Lung (tissue), 17 donors: ENCODE measurements at places on chromosomes 16 and 17. TPM values are rescaled to one million over a fixed set of nuclear protein-coding genes. Genes with fewer than 3 reads are reported as not detected.
A peak's percentile ranks its signal among the peaks of the same experiment; 100 is the strongest.

DNA sequence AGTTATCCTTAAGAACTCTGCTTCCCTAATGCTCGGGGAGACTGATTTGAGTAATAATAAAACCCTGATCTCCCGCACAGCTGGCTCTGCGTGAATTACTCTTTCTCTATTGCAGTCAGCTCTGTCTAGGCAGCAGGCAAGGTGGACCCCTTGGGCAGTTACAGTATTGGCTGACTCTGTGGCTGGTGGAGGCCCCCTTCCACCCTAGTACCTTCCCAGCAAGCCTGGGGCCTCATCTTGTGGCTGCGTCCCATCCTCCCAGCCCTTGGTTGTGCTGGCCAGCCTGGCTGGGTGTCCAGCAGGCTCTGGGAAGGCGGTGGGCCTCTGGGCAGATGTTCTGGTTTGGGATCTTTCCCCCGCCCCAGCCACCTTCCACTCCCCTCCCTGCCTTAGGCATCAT, 44.5 kb downstream of the CFAP20 start:
- H3K27ac ChIP-seq = no peak overlapping the region
- H3K4me3 ChIP-seq = no peak overlapping the region
- H3K4me1 ChIP-seq = no peaks in the 10 kb centered on the region
- no peaks in the 10 kb centered on the region for H3K36me3 ChIP-seq
- H3K27me3 ChIP-seq = no peaks in the 10 kb centered on the region

OTOP3 gene
- not detected for total RNA-seq

GRCh38 chr17:75891605-75892555, 4.9 kb downstream of the TRIM65 start:
- H3K27ac ChIP-seq = no peak overlapping the region
- H3K36me3 ChIP-seq = no peaks in the 10 kb centered on the region
- H3K4me1 ChIP-seq = peaks cover 27% of the 10 kb centered on the region
- H3K27me3 ChIP-seq = no peaks in the 10 kb centered on the region

DNA sequence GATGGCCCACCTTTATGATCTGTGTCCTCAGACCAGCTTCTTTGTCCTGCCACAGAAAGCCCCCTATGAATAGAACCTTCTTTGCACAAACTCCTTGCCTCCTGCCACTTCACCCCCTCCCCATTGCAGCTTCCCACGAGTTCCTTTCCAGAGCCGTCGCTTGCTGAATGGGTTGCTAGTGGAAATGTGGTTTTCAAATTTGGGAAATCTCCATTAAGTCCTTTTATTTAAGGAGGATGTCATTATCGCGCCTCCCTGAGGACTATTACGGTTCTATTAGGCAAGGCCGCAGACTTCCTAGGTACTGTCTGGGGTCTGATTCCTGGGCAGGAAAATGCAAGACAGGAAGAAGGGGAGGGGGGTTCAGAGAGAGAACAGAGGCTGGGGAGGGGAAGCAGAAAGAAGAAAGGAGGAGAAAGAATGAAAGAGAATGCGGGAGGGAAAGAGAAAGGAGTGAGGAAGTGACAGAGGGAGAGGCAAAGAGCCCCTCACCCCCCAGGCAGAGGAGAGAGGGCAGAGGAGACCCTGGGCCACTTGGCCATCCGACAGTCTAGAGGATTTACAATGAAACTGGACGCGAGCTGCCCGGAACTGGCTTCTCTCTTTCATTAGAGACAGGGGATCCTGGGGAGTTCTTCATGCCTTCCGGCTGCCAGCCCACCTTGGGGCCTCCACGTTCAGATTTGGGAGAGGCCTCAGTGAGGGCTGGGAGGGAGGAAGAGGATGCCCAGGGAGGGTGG, 31.7 kb upstream of the ETV4 start:
- no peak overlapping the region for H3K27ac ChIP-seq
- no peak for DNase-seq
- H3K4me1 ChIP-seq = peaks cover 5% of the 10 kb centered on the region
- no peaks in the 10 kb centered on the region for H3K27me3 ChIP-seq
- H3K4me3 ChIP-seq = no peak overlapping the region
- H3K36me3 ChIP-seq = no peaks in the 10 kb centered on the region

DNA sequence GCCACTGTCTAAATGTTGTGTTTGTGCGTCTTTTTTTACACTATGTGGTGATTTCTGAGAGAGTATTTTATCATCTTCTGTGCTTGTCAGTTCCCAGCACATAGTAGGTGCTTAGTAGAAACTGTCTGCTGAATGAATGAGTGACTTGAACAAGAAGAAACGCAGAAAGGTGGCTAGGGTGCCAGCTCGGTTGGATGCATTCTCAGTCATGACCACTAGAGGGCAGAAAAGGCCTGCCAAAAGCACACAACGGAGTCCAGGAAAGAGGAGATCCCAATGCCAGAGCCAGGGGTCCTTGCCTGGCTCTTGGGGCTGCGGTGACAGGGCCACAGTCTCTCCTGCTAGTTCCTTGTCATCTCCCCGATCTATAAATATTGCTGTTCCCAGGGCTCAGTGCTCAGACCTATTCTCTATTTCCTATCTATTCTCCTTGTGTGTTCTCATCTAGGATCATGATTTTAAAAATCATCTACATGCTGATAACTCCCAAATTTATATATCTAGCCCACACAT, 57.3 kb upstream of the CCL1 start:
- no peak overlapping the region for H3K4me3 ChIP-seq
- no peak overlapping the region for H3K27ac ChIP-seq
- peaks cover 25% of the 10 kb centered on the region for H3K27me3 ChIP-seq
- no peaks in the 10 kb centered on the region for H3K4me1 ChIP-seq

EVPLL gene
- 4.0 TPM for total RNA-seq

GRCh38 chr17:15436473-15437302, 30.7 kb downstream of the CDRT4 start:
- peaks cover 55% of the 10 kb centered on the region for H3K4me1 ChIP-seq
- no peaks in the 10 kb centered on the region for H3K27me3 ChIP-seq
- peaks cover 6% of the 10 kb centered on the region for H3K36me3 ChIP-seq
- H3K27ac ChIP-seq = peak overlapping the region; percentile 76
- H3K4me3 ChIP-seq = no peak overlapping the region

- no peak overlapping the region for H3K4me3 ChIP-seq
- DNase-seq = no peak
- H3K4me1 ChIP-seq = no peaks in the 10 kb centered on the region
These were observed 18.5 kb downstream of the ITGB4 start for GRCh38 chr17:75739801-75740200.

GRCh38 chr17:49504369-49504768, 9.3 kb downstream of the NGFR start:
- no peaks in the 10 kb centered on the region for H3K36me3 ChIP-seq
- H3K4me3 ChIP-seq = no peak overlapping the region
- H3K27me3 ChIP-seq = peaks cover 10% of the 10 kb centered on the region
- no peak overlapping the region for H3K27ac ChIP-seq

DNA sequence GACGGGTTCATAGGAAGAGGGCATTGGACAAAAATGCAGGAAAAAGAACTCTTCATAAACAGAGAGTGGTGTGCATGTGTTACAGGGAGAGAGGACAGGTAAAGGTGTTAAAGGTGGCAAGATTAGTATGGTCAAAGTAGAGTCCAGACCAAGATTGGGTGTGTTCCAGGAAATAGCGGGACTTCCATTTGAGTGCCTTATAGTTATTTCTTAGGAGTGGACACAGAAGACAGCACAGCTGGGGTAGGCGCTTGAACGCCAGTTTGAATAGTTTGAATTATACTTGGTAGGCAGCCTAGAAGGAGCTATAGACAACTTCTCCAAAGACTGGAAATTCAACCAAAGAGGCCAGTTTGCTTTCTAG, 63.4 kb downstream of the MAP2K6 start:
- no peaks in the 10 kb centered on the region for H3K4me1 ChIP-seq
- H3K27me3 ChIP-seq = no peaks in the 10 kb centered on the region
- H3K36me3 ChIP-seq = no peaks in the 10 kb centered on the region
- no peak for DNase-seq

DNA sequence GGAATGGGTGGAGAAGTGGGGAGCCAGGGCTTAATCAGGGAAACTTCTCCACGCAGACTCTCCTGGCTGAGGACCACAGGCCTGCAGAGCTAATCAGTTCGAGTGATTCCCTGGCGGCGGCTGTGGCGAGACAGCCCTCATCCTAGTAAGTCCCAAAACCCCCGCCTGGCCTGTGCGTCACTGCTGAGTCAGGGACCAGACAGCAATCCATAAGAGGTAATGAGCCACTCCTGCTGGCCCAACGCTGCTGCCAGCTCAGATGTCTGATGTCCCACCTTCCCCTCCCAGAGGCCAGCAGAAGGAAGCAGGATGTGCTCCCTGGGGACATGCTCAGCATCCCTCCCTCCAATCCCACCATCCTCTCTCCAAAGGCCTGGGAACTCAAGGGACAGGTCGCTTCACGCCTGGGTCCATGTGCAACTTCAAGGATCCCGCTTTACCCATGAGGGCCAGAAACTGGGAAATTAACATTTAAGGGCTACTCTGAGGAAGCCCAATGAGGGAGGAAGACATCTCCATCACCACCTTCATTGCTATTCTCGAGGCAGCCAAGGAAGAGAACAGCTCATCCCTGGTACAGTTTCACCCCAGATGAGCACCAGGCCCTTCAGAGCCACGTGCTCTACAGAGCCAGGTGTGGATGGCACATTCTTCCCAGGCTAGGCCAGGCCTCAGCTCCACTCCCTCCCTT, 7.9 kb downstream of the ACLY start:
- H3K4me1 ChIP-seq = no peaks in the 10 kb centered on the region
- H3K4me3 ChIP-seq = no peak overlapping the region
- no peak overlapping the region for H3K27ac ChIP-seq
- no peak for DNase-seq
- H3K36me3 ChIP-seq = peaks cover 62% of the 10 kb centered on the region
- H3K27me3 ChIP-seq = no peaks in the 10 kb centered on the region

GRCh38 chr16:74991593-74992403, 6.9 kb upstream of the WDR59 start:
- peaks cover 16% of the 10 kb centered on the region for H3K4me1 ChIP-seq
- H3K27me3 ChIP-seq = no peaks in the 10 kb centered on the region
- no peaks in the 10 kb centered on the region for H3K36me3 ChIP-seq
- peak; percentile 73 for DNase-seq
- no peak overlapping the region for H3K4me3 ChIP-seq

DNA sequence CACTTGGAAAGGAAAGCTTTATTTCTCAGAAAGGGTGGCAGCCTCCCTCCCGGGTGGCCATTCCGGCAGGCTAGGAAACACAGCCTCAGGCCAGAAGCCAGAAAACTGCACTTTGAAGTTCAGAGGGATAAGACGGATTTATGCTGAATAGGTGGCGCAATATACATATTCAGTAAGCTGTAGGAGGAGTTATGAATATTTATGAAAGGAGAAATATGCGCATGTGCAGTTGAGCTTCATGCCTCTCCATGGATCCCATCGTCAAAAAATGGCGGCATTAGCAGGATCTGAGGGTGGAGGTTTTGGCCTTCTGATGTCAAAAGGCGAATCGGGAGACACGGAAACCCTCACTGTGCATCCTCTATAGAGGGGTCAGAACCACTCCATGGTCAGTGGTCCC, 82.3 kb downstream of the KATNIP start:
- H3K4me1 ChIP-seq = peaks cover 24% of the 10 kb centered on the region
- no peak overlapping the region for H3K27ac ChIP-seq
- no peaks in the 10 kb centered on the region for H3K27me3 ChIP-seq
- peaks cover 4% of the 10 kb centered on the region for H3K36me3 ChIP-seq
- no peak overlapping the region for H3K4me3 ChIP-seq

GRCh38 chr17:74452033-74452840, 14.2 kb upstream of the CD300A start:
- no peak for DNase-seq
- no peak overlapping the region for H3K4me3 ChIP-seq
- H3K4me1 ChIP-seq = peaks cover 7% of the 10 kb centered on the region
- H3K27ac ChIP-seq = peak overlapping the region; percentile 6
- H3K36me3 ChIP-seq = no peaks in the 10 kb centered on the region

GRCh38 chr17:59074494-59074893, 32.2 kb downstream of the TRIM37 start:
- H3K27ac ChIP-seq = no peak overlapping the region
- H3K27me3 ChIP-seq = no peaks in the 10 kb centered on the region
- H3K4me1 ChIP-seq = no peaks in the 10 kb centered on the region
- DNase-seq = no peak
- peaks cover 22% of the 10 kb centered on the region for H3K36me3 ChIP-seq

DNA sequence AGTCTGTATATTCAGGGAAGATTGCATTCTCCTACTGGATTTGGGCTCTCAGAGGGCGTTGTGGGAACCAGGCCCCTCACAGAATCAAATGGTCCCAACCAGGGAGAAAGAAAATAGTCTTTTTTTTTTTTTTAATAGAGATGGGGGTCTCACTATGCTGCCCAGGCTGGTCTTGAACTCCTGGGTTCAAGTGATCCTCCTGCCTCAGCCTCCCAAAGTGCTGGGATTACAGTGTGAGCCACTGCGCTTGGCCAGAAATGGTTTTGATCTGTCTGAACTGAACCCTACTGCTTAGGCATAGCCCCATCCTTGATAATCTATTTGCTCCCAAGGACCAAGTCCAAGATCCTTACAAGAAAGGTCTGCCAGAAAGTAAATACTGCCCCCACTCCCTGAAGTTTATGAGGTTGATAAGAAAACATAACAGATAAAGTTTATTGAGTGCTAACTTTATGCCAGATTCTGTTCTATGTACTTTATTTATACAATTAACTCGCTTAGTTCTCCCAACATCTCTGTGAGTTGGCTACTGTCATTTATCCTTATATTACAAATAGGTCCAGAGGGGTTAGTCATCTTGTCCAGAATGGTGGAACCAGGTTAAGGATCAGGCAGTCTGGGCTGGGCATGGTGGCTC, 13.5 kb downstream of the G6PC1 start:
- DNase-seq = no peak
- H3K4me3 ChIP-seq = no peak overlapping the region
- no peaks in the 10 kb centered on the region for H3K27me3 ChIP-seq
- no peak overlapping the region for H3K27ac ChIP-seq
- peaks cover 7% of the 10 kb centered on the region for H3K4me1 ChIP-seq
- H3K36me3 ChIP-seq = no peaks in the 10 kb centered on the region

GRCh38 chr17:65243838-65244625, 106.9 kb downstream of the RGS9 start:
- H3K36me3 ChIP-seq = no peaks in the 10 kb centered on the region
- H3K4me1 ChIP-seq = no peaks in the 10 kb centered on the region
- peak; percentile 19 for DNase-seq
- no peaks in the 10 kb centered on the region for H3K27me3 ChIP-seq
- no peak overlapping the region for H3K27ac ChIP-seq

- H3K27me3 ChIP-seq = no peaks in the 10 kb centered on the region
- no peak overlapping the region for H3K27ac ChIP-seq
- no peaks in the 10 kb centered on the region for H3K36me3 ChIP-seq
These were observed 21.9 kb upstream of the SSTR2 start for GRCh38 chr17:73142872-73143381.

GRCh38 chr17:50219939-50220465, 18.6 kb upstream of the COL1A1 start:
- H3K4me3 ChIP-seq = no peak overlapping the region
- no peaks in the 10 kb centered on the region for H3K27me3 ChIP-seq
- peak; percentile 74 for DNase-seq
- H3K36me3 ChIP-seq = no peaks in the 10 kb centered on the region
- H3K4me1 ChIP-seq = peaks cover 55% of the 10 kb centered on the region

TBC1D26 gene
- total RNA-seq = 0.34 TPM
